Activated CD8-positive, alpha-beta memory T cell treated with anti-CD3 and anti-CD28 coated beads, Interleukin-2, amount 10 ng/mL, durations not matched to agents 7 days and 5 days (primary cell): ENCODE measurements at places on chromosomes 7 and 10.
A peak's percentile ranks its signal among the peaks of the same experiment; 100 is the strongest.

- DNase-seq = no peak
Observed at GRCh38 chr10:110115784-110116520, 91.5 kb upstream of the MXI1 start.

GRCh38 chr10:9814285-9814864 lies 1203.3 kb upstream of the CELF2 start:
- no peak for DNase-seq

DNA sequence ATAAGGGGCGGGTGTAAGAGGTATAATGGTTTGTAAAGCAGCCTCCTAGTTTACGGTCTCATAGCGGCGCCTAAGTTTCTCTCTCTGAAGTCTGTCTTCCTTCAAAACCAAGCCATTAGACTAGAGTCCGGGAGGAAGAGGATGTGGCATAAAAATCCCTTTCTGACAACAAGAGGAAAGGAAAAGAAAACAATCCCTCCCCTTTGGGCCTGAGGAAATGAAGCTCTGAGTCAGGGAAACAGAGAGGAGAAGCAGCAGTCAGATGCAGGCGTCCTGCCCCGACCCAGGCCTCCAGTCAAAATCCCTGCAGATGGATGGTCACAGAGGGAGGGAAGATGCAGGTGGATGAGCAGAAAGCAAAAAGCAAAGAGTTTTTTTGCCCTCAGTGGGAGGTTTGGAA lies 23.7 kb downstream of the PARP12 start:
- peak; percentile 11 for DNase-seq

- DNase-seq = no peak
Observed at GRCh38 chr10:22821501-22821900, 106.4 kb upstream of the ARMC3 start.

DNA sequence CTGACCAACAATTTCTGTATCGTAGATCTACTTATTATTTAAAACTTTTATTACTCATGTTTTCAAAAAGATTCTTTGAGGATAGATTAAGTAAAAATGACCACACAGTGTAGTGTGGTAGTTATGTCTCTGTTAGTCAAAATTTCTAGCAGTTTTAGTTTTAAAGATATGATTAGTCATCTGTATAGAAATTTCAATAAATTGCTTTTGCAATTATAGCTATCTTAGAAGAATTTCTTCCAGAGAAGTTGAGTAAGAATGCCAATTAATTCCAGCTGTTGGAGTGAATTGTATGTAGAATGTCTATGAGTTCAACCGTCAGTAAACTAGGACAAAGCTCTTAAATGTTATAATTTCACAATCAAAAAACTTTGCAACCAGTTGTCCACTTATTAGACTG lies 229.7 kb downstream of the CDK14 start:
- DNase-seq = no peak

DNA sequence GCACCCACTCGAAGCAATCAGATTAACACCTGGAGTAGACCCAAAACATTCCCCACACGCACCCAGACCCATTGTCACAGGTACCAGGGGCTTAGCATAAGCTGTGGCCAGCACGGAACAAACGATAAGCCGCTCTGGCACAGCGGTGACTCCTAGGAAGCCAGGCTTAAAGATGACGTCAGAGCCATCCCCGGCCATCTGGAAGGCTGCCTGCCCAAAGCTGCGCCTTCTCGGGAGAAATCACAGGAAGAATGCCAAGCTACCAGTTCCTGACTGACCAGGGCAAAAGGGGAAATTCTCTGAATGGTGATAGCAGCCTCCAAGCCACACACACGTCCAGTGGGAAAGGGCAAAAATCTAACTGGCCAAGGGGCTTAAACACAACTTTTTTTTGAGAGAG lies 13.0 kb upstream of the WIPI2 start:
- no peak for DNase-seq

DNA sequence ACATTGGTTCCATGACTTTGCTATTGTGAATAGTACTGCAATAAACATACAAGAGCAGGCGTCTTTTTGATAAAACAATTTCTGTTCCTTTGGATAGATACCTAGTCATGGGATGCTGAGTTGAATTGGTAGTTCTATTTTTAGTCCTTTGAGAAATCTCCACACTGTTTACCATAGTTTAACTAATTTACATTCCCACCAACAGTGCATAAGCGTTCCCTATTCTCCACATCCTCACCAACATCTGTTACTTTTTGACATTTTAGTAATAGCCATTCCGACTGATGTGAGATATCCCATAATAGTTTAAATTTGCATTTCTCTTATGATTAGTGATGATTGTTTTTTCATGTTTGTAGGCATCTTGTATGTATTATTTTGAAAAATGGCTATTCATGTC lies 707.0 kb downstream of the SORCS1 start:
- DNase-seq = no peak

- peak; percentile 27 for DNase-seq
Observed at GRCh38 chr10:11447586-11447985, 163.9 kb downstream of the USP6NL start.

DNA sequence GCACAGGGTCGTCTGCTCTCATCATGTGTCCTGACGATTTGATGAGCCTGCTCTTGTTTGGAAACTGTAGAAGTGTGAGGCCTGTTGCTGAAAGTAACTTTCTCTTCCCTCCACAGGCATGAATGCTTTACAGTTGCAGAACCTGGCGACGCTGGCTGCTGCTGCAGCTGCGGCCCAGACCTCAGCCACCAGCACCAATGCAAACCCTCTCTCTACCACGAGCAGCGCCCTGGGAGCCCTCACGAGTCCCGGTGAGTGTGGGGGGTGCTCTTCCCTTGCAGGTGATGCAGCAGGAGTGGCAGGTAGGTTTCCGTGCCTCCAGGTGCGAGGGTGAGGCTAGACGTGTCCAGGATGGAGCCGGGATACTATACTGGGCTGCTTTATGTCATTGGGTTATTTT lies 270.6 kb downstream of the CELF2 start:
- no peak for DNase-seq

DNA sequence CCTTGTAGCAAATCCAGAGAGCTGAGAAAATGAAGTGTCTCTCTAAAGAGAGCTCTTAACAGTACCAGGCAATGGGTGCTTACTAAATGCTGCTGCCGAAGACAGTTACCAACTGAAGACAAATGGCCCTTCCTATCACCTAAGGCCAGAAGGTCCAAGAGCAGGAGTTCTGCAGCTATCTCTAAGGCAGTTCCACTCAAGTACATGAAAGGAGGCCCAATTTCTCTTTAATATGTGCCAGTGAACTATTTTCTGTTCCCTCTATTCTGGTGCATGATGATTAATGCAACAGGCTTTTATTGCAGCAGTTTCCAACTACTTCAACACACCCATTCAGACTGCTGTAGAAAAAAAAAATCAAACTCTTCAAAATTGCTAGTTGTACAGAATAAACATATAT lies 122.5 kb downstream of the SLC25A13 start:
- DNase-seq = no peak

- no peak for DNase-seq
Observed at GRCh38 chr10:10020945-10021344, 996.7 kb upstream of the CELF2 start.

GRCh38 chr7:34138483-34138882 lies 233.1 kb downstream of the BMPER start:
- DNase-seq = no peak

- no peak for DNase-seq
Observed at GRCh38 chr10:117014835-117015234, 9.8 kb upstream of the SHTN1 start.

DNA sequence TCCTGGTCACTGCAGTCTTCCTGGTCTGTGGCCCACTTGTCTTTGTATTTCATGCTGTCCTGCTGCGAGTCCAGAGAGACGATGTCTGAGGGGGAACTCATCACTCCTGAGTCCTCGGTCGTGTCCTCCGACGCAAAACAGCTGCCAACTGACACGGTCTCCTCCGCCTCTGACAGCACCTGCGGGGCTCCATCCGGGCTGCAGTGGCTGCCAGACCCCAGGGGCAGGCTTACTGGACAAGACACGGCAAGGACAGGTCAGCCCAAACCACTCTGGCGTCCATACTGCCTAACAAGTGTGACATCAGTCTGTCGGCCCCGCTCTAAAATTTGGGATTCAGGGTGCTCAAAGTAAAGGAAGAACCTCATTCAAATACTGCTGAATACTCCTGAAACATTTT lies 260.8 kb upstream of the GRB10 start:
- no peak for DNase-seq

- DNase-seq = no peak
Observed at GRCh38 chr7:143396182-143396581, 12.5 kb downstream of the EPHA1 start.

DNA sequence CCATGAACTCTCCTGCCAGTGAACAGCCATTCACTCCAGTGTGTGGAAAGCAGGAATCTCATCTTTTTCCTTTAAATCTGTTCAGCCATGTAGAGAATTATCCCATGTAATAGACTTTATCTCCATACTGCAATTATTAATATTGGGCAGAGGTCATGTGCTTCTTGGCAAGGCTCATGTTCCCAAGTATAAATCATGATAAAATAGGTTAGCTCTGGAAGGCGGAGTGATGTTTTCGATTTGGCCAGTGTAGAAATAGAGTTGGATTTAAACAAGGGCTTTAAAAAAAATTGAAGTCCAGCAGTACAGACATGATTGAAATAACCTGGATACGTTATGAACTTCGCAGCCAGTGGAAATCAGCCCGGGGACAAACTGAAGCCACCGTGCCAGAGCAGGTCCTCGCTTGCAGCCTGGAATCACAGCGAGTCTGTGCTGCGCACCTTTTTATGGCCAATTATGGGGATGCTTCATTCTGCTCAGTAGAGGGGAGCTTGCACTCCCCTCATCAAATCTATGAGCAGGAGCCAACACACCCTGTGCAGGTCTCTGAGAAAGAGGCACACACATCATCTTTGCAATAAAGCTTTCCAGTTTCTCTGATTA lies 654.0 kb upstream of the MKI67 start:
- DNase-seq = no peak

DNA sequence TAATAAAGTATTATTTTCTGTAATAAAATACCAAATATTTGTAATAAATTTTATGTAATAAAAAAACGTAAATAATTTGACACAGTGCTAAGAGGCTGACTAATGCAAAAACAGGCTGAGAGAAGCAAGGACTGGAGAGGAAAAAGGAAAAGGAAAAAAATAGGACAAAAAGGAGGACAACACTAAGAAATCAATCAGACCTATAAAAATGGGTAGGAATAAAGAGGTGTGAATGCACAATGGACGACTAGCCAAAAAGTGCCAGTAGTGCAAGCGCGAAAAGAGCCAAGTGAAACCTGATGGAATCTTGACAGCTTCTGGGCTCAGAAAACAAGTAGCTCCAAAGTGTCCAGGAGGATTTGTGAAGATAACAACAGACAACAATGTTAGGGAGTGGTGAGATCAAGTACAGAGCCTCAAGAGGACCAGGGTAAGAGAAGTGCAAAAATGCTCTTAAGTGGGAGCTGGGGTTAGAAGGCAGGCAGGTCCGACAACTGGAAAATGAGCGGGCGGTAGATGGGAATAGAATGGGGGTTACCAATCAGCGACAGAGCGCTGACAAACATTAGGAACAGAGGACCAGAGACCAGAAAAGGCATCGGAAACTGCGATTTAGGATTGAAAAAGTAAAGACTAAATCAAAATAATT lies 1.2 kb downstream of the BRAF start:
- no peak for DNase-seq

GRCh38 chr7:29620556-29620930 lies 56.9 kb downstream of the PRR15 start:
- DNase-seq = no peak

GRCh38 chr10:35017608-35018007 lies 72.5 kb downstream of the CUL2 start:
- DNase-seq = no peak

DNA sequence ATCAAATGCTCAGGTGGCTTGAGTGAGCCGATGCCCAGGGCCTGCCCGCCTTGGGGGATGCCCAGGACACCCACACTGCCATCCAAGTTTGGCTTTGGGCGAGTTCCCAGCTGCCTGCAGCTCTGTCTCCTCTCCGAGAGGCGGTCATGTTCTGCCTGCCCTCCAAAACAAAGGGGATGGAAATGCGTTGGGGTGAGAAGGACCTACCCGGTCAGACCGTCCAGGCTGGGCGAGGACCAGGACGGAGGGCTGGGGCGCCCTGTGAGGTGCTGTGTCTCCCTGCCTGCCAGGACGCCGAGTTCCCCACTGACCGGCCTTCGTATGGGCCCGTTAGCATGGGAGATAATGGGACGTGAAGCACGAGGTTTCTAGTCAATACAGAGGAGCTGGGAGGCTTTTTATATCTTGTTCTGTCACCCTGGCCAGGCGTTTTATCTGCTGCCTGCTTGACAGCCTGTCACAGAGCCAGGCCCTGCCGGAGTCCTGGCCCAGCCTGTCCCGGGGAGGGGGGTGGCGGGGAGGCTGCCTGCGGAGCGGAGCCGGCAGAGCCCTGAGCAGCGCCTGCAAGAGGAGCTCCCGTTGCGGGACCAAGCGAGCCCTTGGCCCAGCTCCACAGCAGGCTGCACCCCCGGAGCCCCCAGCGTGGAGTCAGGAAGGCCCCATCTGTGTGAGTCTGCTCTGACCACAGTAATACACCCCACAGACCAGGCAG lies 22.0 kb upstream of the ELFN1 start:
- no peak for DNase-seq
